ENCODE measurements at places on chromosomes 16 and 17. TPM values are rescaled to one million over a fixed set of nuclear protein-coding genes. Genes with fewer than 3 reads are reported as not detected.

- no peak for DNase-seq
Observed at GRCh38 chr17:49370971-49371834, 9.2 kb upstream of the ZNF652 start.

GRCh38 chr17:7217113-7217987 lies 2.3 kb downstream of the DLG4 start:
- no peak for DNase-seq

GRCh38 chr17:58516644-58517377 lies 2.4 kb upstream of the MTMR4 start:
- DNase-seq = no peak

GRCh38 chr17:82022981-82023446 lies at the start of gene LRRC45:
Gene LRRC45 (plus strand): TSS chr17:82023305. CDS start chr17:82023644, 339 bp downstream.
- peak; percentile 91 for DNase-seq

The CCL14 gene
- total RNA-seq = not detected

Measured in Panc1 (cell line).